ENCODE measurements at places on chromosomes 4 and X.
A peak's percentile ranks its signal among the peaks of the same experiment; 100 is the strongest.

DNA sequence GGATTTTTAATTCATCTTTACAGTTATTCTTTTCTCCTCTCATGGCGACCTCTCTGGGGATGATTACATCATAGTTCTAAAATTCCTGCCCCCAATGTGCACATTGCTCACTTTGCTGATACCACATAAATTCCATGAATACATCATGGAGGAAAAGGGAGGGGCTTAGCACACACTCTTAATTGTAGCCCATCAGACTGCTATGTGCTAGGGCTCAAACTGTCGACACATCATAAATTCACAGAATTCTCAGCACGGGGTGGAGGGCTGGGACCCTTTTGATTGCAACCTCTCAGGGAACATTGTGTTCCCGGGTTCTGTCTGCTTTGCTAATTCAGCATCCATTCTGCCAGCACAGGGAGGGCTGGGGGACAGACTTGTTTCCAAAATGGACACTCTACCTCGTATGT lies 592.9 kb downstream of the BCOR start:
- DNase-seq: peak; percentile 15

- no peak for DNase-seq
Measured at GRCh38 chr4:140834839-140835495, 78.8 kb upstream of the TBC1D9 start.

GRCh38 chr4:37667197-37668100 lies 18.7 kb downstream of the RELL1 start:
- DNase-seq: peak; percentile 29

- DNase-seq: peak; percentile 35
Measured at GRCh38 chr4:125387770-125388169, 73.0 kb downstream of the FAT4 start.

DNA sequence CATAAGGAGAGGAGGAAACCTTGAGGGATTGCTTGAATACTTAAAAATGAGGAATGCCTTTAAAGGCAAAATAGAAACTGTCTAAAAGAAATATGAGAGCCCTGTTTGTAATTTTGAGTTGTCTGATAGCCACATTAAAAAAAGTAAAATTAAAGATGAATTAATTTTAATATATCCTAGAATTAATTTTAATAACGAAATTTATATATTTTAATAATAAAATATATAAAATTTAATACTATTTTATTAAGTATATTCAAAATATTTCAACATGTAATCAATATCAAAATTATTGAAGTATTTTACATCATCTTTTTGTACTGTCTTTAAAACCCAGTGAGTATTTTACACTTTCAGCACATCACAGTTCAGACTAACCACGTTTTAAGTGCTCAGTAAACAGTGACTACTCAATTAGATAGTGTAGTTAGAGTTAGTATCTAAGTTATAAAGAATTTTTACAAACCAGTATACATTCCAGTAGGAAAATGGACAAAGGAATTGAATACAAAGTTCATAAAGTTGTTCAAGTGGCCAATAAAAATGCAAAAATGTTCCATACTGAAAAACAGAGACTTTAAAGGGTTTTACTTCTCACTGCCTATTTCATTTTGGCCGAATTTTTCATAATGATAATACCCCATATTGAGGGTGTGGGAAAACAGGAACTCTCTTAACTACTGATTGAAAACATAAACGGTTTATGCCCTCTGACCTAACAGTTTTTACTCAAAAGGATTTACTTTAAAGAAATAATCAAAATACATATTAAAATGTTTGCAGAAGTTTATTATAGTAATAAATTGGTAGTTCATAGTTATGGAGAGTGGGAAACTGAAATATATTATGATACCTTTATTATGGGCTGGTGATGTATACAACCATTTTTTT lies 2.9 kb downstream of the SLC30A9 start:
- DNase-seq: no peak

- DNase-seq: peak; percentile 27
Measured at GRCh38 chr4:6916587-6917460, 7.2 kb downstream of the TBC1D14 start.

GRCh38 chr4:18167831-18168230 lies 146.3 kb upstream of the LCORL start:
- DNase-seq: no peak

- DNase-seq: peak; percentile 8
Measured at GRCh38 chrX:54978448-54978847, 15.5 kb downstream of the PFKFB1 start.

- DNase-seq: no peak
Measured at GRCh38 chr4:8915201-8916200, 43.9 kb upstream of the HMX1 start.

DNA sequence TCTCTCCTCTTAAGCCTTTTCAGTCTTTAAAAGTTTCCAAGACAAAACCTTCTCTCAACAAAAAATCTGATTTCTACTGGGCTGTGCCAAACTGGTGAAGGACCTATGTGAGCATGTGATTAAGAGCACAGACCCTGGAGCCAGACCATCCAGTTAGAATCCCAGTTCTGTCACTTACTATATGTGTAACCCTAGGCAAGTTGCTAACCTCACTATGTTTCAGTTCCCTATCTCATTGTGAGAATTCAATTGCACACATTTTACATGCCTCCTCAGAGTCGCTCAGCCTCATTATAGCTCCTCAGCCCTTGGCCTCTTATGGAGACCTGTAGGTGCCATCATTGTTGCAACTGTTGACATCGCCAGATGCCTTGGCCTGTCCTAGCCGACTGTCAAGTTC lies 54.1 kb upstream of the VEGFD start:
- DNase-seq: no peak

DNA sequence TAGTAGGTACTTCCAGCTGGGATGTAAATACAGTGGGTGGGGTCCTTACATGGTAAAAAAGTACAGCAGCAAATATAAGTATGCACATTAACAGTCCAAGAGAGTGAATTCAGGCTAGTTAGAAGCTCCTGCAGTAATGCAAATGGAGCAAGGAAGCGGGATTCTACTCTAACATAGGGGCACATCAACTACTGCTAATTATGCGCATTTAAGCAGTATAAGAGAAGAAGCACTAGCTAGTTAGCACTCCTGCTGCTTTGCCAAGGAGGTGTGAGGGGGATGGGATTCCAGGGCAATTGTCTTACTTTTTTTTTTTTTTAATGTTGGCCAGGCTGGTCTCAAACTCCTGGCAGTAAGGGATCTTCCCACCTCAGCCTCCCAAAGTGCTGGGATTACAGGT lies 284.1 kb downstream of the CHIC1 start:
- no peak for DNase-seq

GRCh38 chrX:10117301-10117700 lies 39.5 kb upstream of the CLCN4 start:
- DNase-seq: no peak

- no peak for DNase-seq
Measured at GRCh38 chr4:48943387-48943786, 36.8 kb upstream of the OCIAD2 start.

DNA sequence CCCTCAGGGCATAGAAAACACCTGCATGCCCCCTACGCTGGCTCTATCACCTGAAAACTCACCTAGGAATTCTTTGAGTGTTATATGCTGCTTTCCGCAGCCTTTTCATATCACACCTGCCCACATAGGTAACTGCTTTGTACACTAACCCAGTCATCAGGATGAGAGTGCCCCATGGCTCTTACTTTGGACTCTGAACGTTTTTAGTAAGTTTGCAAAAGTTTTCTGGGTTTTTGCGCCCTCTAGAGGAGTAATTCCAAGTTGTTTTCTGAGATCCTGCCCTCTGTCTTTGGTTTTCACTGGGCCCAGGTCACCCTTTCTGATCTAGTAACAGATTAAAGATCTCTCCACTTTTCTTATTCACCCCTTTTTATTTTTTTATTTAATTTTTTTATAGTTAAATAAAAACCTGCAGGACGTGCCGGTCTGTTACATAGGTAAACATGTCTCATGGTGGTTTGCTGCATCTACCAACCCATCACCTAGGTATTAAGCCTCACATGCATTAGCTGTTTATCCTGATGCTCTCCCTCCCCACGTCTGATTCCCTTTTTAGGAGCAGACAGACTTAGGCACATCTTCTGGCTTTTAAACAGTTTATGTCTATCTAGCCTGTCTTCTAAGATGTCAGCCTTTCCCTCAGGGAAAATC lies 139.2 kb downstream of the NWD2 start:
- DNase-seq: peak; percentile 30

- DNase-seq: peak; percentile 14
Measured at GRCh38 chr4:183469285-183469684, 24.8 kb downstream of the CDKN2AIP start.

DNA sequence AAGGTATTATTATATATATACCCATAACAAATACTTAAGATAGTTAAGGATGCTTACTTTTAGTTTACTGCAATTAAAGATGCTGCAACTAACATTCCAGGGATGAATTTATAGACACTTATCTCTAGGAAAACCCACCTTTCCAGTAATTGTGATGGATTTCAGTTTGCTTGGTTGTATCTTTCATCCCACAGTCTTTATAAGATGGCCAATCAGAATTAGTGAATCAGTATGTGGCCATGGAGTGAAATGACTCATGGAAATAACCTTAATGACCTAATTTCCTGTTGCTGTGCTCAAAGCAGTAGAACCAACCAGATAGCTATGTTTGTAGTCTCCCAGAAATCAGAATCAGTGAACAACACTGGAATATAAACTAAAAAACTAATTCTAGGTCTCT lies 26.4 kb downstream of the MOSPD2 start:
- DNase-seq: peak; percentile 70

DNA sequence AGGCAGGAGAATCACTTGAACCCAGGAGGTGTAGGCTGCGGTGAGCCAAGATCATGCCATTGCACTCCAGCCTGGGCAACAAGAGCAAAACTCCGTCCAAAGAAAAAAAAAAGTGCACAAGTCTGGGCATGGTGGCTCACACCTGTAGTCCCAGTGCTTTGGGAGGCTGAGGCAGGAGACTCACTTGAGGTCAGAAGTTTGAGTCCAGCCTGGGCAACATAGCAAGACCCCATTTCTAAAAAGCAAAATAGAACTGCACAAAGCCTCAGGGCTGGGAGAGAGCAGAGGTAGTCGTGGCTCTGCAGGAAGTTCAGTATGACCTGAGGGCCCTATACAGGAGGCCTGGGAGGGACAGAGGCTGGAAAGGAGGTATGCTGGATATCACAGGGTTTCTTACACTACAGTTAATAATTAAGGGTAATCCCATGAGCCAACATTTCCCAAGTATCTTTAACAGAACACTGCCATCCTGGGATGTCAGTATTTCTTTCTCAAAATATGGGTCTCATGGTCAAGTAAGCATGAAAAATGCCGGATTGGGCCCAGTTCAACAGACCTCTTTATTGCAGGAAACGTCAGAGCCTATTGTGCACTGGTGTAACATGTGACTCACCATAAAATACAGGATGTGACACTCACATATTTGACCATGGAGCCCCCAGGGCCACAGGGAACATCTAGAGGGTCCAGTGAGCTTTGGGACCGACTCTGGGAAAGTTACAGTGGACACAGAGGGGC lies 37.8 kb downstream of the ACSL1 start:
- DNase-seq: no peak

DNA sequence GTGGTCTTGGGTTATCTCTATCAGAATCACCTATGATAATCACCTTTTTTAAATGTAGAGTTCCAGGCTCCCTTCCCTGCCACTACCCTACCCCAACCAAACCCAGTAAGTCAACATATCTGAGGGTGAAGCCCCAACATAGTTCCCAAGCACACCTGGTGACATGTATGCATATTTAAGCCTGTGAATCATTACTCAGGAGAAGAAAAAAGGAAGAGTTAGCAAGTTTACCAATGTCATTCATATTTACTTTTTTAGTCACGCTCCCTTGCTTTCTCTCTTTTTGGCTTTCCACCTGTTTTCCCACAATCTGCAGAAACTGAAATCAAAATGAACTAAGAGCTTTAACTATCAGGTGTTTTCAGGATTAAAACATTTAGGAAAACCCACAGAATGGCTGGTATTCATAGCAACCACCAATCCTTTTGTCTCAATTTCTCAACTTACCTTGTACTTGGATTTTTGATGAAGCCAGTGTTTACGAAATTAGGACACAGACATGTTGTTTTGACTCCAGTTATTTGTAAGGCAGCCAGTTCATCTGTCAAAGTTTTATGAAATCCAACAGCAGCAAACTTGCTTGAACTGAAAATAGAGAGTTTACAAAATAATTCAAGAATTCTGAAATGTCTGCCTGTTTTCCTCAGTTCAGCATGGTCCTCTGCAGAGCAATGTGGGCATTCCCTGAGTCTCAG lies 34.0 kb downstream of the HSD17B11 start:
- no peak for DNase-seq

DNA sequence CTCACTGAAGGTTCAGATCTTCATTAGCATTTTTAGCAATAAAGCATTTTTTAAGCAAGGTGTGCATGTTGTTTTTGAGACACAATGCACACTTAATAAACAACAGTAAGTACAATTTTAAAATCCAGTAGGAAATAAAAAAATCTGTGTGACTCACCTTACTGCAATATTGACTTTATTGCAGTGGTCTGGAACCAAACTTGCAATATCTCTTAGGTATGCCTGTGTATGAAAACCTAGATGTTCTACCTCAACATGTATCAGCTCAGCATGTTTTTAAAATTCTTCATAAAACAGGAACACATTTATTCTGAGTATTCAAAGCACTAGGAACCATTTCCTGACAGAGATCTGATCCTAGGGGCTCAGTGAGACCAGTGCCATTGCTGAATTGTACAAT lies 26.7 kb downstream of the NR0B1 start:
- peak; percentile 36 for DNase-seq

DNA sequence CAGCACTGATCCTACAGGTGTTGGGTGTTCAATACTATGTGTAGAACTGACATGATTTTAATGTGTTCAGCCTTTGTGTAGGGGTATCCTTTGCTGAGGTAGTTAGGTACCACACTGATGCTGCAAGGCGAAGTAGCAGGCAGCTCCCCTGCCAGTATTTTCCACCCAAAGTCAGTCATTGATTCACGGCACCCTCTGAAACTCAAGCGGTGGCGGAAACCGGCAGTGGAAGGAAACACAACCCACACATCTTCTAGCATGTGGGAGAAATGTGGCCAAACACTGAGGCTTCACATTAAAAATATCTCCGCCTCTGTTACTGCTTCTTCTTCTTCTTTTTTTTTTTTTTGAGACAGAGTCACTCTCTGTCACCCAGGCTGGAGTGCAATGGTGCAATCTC lies 126.3 kb downstream of the AASDH start:
- no peak for DNase-seq

DNA sequence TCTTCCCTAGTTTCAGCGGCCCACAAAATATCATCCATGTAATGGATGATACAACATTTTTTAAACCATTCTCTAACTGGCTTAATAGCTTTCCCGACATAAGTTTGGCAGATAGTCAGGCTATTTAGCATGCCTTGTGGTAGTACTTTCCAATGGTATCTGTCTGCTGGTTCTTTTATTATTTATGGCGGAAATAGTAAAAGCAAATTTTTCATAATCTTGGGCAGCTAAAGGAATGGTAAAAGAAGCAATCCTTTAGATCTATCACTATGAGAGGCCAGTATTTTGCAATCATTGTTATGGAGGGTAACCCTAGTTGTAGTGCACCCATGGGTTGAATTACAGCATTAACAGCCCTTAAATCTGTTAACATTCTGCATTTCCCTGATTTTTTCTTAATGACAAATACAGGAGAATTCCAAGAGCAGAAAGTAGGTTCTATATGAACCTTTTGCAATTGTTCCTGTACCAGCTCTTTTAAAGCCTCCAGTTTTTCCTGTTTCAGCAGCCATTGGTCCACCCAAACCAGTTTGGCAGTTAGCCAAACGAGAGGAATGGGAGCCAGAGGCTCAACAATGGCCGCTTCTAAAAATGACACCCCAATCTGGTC lies 14.3 kb upstream of the HSD17B11 start:
- no peak for DNase-seq

All from fibroblast of mammary gland (primary cell).